Transverse colon (tissue), 4 donors: ENCODE measurements at places on chromosomes 13 and 19. TPM values are rescaled to one million over a fixed set of nuclear protein-coding genes. Genes with fewer than 3 reads are reported as not detected.

DNA sequence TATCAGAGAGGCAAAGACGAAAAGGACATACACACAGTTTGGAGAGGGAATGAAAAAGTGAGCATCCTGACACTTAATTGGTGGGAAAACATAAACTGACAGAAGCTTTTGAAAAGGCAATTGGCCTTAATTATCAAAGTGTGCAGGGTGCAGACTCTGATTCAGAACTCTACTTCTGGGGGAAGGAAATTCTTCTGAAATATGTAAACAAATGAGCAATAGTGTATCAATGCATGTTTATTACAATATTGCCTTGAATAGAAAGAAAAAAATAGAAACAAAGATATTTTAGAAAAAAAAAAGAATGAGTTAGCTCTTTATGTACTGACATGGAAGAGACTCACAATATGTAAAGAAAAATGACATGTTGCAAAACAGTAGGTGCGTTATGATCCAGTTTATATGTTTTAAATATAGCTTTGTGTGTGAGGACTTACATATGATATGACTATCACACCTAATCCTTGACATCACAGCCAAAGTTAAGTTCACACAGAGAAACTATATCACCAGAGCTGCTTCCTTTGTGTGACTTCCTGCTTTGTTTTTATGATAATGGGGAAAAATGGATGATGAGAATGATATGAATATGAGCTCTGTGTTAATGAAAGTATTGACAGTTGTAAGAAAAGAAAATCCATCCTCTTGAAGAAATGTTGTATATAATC is 182.4 kb downstream of the KCTD12 start:
- no peak overlapping the region for H3K4me3 ChIP-seq
- no peaks in the 10 kb centered on the region for H3K36me3 ChIP-seq
- no peak for DNase-seq
- no peaks in the 10 kb centered on the region for H3K4me1 ChIP-seq

DNA sequence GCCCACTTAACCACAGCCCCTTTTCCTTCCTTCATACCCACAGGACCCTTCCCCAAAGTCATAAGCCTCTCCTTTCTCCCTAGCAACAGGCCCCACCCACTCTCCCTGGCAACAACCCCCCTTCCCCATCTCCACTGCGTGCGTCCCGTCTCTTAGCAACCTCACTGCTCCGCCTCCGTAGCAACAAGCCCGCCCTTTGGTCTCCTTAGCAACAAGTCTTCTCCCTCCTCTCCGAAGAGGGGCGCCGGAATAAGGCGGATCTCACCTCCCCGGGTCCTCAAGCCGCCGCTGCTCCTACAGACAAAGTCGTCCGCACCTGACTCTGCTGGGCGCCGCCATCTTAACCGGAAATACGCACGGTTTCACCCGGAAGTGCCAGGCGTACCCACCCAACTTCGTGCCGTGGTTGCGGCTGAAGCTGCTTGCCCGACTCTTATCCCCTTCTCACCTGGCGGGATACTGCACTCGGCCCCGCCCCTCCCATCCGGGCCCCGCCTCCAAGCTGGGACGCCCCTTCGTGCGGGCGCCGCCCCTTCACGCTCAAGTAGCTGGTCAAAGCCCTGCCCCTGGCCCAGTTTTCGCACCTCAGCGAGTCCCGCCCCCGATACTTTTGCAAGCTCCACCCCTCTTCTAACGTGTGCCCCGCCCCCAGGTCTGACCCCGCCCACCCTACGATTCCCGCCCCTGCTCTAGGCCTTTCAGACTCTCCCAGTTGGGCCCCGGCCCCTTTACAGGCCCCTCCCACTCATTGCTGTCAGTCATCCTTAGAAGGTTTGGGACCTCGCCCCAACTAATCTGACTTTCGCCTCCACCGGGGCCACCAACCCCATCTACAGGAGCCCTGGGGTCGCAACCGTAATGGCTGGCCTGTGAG is at the start of gene HSPBP1:
HSPBP1 (minus strand) TSS at position 341 of the 874 bp plus-strand sequence. CDS start 502 bp downstream, outside the sequence.
- no peaks in the 10 kb centered on the region for H3K36me3 ChIP-seq
- DNase-seq, result peak; percentile 98
- peaks cover 12% of the 10 kb centered on the region for H3K4me1 ChIP-seq
- H3K27ac ChIP-seq, result peak within 1 kb of the TSS; percentile 86
- peaks cover 18% of the 10 kb centered on the region for H3K27me3 ChIP-seq

- no peak for DNase-seq
- H3K4me3 ChIP-seq, result no peak overlapping the region
- H3K27me3 ChIP-seq, result no peaks in the 10 kb centered on the region
- H3K36me3 ChIP-seq, result no peaks in the 10 kb centered on the region
- H3K27ac ChIP-seq, result no peak overlapping the region
These were observed 1608.8 kb upstream of the PCDH20 start for GRCh38 chr13:63024458-63024857.

DNA sequence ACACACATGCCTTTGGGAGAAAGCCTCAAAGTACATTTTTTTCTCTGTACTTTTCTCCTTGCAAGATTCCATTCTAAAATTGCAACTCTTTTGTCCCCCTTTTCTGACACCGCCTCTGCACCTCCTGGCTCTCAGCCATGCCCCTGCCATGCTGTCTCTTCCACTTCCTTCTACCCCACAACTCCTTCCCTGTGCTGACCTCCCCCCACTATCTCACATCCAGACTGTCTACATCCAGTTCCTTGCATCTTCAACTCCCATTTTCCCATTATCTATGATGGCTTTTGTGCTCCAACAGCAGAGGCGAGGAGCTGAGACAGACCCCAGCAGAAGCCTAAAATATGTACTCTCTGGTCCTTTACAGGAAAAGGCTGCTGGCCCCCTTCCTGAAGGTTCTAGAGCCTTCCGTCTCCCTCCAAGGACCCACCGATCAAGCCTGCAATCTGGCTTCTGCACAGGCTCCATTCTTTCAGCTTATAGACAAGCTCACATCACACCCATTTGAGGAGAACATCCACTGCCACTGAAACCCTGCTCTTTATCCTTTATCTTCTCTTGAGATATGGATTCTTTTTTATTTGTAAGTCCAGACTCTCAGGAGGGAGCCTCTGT is 50.2 kb downstream of the RFX2 start:
- peaks cover 64% of the 10 kb centered on the region for H3K4me1 ChIP-seq
- H3K36me3 ChIP-seq, result no peaks in the 10 kb centered on the region
- H3K27me3 ChIP-seq, result no peaks in the 10 kb centered on the region
- no peak overlapping the region for H3K4me3 ChIP-seq
- H3K27ac ChIP-seq, result peak overlapping the region; percentile 93
- DNase-seq, result peak; percentile 3

DNA sequence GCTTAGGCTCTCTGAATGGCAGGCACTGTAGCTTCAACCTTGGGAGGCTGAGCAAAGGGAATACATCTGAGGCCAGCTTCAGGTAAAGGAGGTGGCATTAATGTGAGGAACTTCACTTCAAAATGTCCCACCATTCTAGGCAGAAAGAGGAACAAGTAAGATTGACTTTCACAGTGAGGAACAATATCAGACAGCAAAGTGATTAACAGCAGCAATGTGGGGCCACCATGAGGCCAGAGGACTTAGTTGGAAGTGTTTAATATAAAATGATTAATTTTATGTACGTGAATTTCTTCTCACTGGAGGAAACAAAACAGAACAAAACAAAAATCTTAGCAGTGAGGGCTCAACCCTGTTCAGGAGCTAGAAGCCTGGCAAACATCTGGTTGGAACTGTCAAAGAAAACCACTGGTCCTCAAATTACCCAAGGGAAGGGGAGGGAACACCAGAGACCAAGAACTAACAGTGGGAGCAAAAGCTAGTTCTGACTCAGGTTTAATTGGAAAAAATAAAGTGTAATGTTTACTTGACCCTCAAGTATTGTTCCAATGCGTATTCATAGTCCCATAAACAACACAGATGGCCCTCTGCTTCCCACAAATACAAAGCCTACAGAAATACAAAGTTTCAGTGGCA is 43.9 kb upstream of the FRY start:
- no peaks in the 10 kb centered on the region for H3K27me3 ChIP-seq
- H3K4me1 ChIP-seq, result no peaks in the 10 kb centered on the region
- H3K4me3 ChIP-seq, result no peak overlapping the region
- H3K36me3 ChIP-seq, result no peaks in the 10 kb centered on the region

DNA sequence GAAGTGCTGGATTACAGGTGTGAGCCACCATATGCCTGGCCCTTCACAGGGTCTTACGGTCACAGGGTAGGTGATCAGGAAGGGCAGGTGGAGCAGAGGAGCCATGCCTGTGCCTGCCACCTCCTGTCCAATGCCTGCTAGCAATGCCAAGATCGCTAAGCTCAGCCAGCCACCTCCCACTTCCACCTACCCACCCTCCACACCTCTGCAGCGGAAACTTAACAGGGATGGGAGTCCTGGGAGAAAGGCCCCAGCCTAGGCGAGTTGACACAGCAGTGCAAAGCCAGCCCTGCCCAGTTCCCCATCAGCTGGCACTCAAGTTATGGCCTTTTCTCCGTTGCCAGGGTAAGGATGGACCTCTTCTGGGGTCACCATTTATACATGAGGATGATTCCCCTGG is 15.9 kb upstream of the FCHO1 start:
- H3K36me3 ChIP-seq, result peaks cover 13% of the 10 kb centered on the region
- no peak overlapping the region for H3K4me3 ChIP-seq
- no peak for DNase-seq
- H3K27ac ChIP-seq, result no peak overlapping the region
- H3K4me1 ChIP-seq, result no peaks in the 10 kb centered on the region

DNA sequence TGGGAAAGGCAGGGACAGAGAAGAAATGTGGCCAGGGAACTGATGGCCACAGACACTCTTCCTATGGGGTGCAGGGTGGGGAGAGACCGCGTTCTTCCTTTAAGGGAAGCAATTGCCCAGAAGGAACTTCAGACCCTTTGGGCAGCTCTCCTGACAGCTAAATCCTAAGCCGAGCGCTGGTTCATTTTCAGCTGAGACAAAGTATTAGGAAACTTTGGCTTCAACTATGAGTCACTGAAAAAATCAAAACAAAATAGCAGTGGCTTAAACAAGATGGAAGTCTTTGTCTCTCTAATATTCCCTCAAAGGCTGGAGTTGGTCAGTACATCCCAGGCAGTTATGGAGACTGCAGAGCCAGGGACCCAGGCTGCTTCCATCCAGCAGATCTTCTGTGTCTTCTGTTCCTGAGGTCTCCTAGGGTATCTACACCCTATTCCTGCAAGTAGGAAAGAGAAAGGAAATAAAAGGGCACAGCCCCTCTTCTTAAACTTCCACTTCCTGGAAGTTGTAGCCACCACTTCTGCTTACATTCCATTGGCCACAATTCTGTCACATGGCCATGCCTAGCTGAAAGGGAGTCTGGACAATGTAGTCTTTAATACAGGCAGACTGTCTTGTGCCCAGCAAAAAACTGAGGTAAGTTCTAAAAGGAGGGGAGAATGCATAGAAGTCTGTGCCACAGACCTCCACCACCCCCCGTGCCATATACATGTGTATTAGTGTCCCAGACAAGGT is 163.5 kb downstream of the KATNAL1 start:
- no peaks in the 10 kb centered on the region for H3K36me3 ChIP-seq
- no peak for DNase-seq

DNA sequence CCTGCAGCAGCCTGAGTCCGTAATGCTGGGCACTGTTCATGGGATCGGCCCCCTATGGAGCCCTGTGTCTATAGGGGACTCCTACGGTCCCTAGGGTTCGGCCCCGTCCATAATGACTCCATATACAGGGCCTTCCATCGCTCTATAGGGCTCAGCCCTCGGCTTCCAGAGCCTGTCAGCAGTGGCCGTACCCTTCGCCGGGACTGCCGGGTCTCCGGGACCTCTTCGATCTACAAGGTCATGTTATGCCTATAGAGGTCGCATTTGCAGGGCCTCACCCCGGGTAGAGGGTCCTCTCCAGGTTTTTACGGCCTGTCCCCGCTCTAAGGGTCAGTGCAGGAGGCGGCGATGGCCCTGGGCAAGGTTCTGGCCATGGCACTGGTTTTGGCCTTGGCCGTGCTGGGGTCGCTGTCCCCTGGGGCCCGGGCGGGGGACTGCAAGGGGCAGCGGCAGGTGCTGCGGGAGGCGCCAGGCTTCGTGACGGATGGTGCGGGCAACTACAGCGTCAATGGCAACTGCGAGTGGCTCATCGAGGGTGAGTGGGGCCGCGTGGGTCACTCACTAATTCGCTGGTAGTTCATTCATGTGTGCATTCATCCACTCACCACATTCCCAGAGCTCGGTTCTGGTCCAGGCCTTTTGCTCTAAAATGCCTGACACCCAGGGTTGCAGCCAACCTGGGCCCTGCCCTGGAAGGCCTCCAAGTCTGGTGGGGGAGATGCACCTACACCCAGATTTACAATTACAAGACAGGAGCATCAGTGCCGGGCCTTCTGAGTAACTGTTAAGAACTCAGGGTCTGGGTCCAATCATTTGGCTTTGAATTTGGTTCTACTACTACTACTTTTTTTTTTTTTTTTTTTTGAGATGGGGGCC is 699 bp downstream of the MEGF8 start:
- H3K4me1 ChIP-seq, result peaks cover 23% of the 10 kb centered on the region
- peak overlapping the region; percentile 73 for H3K27ac ChIP-seq
- peaks cover 36% of the 10 kb centered on the region for H3K27me3 ChIP-seq
- DNase-seq, result no peak

DNA sequence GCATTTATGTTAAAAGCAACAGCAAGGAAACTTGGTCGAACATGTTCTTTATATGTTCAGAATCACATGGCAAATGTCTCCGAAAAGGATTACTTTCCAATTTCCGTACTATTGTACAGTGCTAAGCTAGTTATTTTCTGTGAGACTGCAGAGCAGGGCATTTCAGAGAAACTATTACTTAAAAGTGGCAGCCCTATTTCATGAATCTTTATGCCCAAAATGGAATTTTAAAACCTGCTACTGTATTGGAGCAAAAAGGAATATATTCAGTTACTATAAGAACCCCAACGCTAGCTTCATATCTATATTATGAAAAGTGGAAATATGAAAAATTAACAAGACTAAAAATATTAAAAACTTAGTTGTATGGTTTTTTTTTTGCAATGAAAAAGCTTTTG is 2.2 kb upstream of the KLF5 start:
- H3K27ac ChIP-seq, result peak overlapping the region; percentile 83
- no peaks in the 10 kb centered on the region for H3K36me3 ChIP-seq
- DNase-seq, result no peak
- peaks cover 3% of the 10 kb centered on the region for H3K27me3 ChIP-seq

- H3K27ac ChIP-seq, result no peak overlapping the region
- DNase-seq, result no peak
- H3K4me1 ChIP-seq, result peaks cover 5% of the 10 kb centered on the region
- H3K4me3 ChIP-seq, result no peak overlapping the region
- peaks cover 6% of the 10 kb centered on the region for H3K27me3 ChIP-seq
- H3K36me3 ChIP-seq, result no peaks in the 10 kb centered on the region
These were observed 30.2 kb upstream of the CEBPG start for GRCh38 chr19:33343301-33343700.

The ZNF225 gene
- 26.9 TPM for total RNA-seq

The BORA gene
- 80.0 TPM for total RNA-seq

The KATNAL1 gene
- total RNA-seq, result 4.4 TPM

The NACC1 gene
- 35.0 TPM for total RNA-seq

The MISP gene
- total RNA-seq, result 197 TPM

The TINCR gene
- total RNA-seq, result 45.3 TPM

The CRLF1 gene
- 6.0 TPM for total RNA-seq
